ENCODE measurements at places on chromosomes 3 and 15. TPM values are rescaled to one million over a fixed set of nuclear protein-coding genes. Genes with fewer than 3 reads are reported as not detected.

Gene MB21D2
- total RNA-seq, result 11.8 TPM

Gene CRYGS
- total RNA-seq, result 0.46 TPM

Gene SAXO2
- not detected for total RNA-seq

Gene UBA7
- 2.2 TPM for total RNA-seq

Gene KIF7
- 1.9 TPM for total RNA-seq

Gene HGD
- total RNA-seq, result 1.3 TPM

Gene KCNMB3
- total RNA-seq, result 0.92 TPM

Gene PAQR9
- 0.47 TPM for total RNA-seq

Gene SLC28A1
- total RNA-seq, result not detected

Gene MKRN3
- total RNA-seq, result not detected

Gene CX3CR1
- not detected for total RNA-seq

Gene SETD5
- total RNA-seq, result 52.4 TPM

Gene PIF1
- total RNA-seq, result 9.8 TPM

Measured in NCI-H460 (cell line).